ENCODE measurements at places on chromosomes 13 and 19. TPM values are rescaled to one million over a fixed set of nuclear protein-coding genes. Genes with fewer than 3 reads are reported as not detected.

DNA sequence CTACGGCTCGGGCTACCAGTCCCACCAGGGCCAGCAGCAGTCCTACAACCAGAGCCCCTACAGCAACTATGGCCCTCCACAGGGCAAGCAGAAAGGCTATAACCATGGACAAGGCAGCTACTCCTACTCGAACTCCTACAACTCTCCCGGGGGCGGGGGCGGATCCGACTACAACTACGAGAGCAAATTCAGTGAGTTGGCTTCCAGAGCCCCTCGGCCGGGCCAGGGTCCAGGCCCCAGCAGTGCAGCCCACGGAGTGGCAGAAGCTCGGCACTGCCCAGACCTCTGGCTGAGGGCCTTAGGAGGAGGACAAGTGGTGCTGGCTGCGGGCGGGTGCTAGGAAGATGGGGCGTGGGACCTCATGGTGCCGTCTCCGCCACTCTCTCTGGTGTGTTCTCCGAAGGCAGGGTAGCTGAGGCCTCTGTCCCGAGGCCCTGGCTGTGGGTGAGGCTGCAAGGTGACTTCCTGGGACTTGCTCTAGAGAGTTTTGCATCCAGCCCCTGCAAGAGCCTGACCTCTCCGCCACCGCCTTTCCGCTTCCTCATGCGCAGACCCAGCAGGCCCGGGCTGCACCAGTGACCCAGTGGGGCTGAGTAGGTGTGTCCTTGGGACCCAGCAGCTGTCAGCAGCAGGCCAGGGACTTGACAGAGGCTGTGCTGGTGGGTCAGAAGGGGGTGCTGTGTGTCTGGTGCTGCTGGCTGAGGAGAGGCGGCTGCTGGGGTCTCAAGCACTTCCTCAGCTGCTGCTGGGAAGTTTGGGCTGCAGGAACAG, 13.5 kb upstream of the QTRT1 start:
- no peaks in the 10 kb centered on the region for H3K27me3 ChIP-seq
- DNase-seq = no peak
- peaks cover 33% of the 10 kb centered on the region for H3K4me1 ChIP-seq
- H3K36me3 ChIP-seq = peaks cover 90% of the 10 kb centered on the region
- peak overlapping the region; percentile 45 for H3K27ac ChIP-seq

GRCh38 chr13:20528452-20528851, 2.8 kb upstream of the CRYL1 start:
- H3K27ac ChIP-seq = no peak overlapping the region
- no peaks in the 10 kb centered on the region for H3K36me3 ChIP-seq
- H3K4me3 ChIP-seq = no peak overlapping the region
- H3K4me1 ChIP-seq = peaks cover 27% of the 10 kb centered on the region
- no peaks in the 10 kb centered on the region for H3K27me3 ChIP-seq

GRCh38 chr13:29543230-29544215, 52.0 kb downstream of the SLC7A1 start:
- no peaks in the 10 kb centered on the region for H3K27me3 ChIP-seq
- H3K4me1 ChIP-seq = peaks cover 13% of the 10 kb centered on the region
- H3K4me3 ChIP-seq = no peak overlapping the region
- no peak for DNase-seq
- no peaks in the 10 kb centered on the region for H3K36me3 ChIP-seq

DNA sequence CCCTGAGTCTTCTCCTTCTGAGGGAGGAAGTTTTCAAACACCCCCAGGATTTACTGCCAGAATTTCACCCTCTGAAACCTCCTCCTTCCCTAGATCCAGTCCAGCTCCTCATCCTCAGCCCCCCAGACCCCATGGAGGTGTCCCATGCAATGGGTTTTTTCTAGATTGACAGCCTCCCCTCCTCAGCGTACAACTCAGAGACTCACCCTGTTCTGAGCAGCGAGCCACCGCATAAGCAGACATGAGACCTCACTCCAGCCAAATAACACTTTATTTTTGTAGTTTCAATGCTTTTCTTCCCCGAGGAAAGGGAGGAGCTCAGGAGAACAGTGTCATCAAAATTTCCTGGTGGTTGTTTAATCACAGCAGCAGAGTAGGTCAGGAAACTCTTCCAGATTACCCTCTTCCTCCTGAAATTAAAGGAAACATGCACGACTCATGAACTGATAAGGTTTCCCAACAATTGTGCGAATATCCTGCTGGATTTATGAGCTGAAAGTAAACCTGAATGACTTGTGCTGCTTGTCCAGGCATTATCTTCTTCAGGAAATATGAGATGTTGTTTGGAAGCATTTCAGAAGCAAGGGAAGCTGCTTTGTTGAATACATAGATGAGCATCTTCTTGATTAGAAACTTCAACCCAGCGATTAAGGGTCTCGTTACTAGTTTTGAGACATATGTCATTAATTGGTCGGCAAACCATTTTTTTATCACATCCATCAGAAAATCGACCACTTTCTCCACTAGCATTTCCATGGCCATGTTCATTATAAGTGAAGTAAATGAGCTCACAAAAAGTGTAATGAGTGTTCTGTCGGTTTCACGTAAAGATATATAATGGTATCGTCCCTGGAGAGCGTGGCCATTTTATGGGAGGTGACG, 36.2 kb downstream of the ERICH4 start:
- peaks cover 61% of the 10 kb centered on the region for H3K4me1 ChIP-seq
- peak overlapping the region; percentile 85 for H3K27ac ChIP-seq

GRCh38 chr19:3716147-3716668, 8.0 kb downstream of the TJP3 start:
- H3K36me3 ChIP-seq = no peaks in the 10 kb centered on the region
- no peak for DNase-seq
- no peak overlapping the region for H3K4me3 ChIP-seq
- no peak overlapping the region for H3K27ac ChIP-seq
- peaks cover 30% of the 10 kb centered on the region for H3K27me3 ChIP-seq
- H3K4me1 ChIP-seq = peaks cover 21% of the 10 kb centered on the region

DNA sequence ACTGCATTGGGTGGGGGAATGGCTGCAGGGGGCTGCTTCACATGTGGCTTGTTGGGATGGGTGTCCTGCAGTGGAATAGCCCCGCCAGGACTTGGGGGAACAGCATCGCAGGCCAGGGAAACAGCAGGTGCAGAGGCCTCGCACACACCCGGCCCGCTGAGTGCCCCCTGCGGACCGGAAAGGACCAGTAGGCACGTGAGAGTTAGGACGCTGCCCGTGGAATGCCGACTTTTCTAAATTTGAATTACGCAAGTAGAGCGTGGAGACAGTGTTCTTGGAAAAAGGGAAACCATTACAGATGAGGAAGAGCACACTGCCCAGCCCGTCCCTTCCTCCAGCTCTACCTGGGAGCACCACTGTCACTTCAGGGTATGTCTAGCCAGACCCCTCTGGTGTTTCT, 11.5 kb downstream of the DNM2 start:
- H3K4me3 ChIP-seq = no peak overlapping the region
- H3K27ac ChIP-seq = peak overlapping the region; percentile 75
- no peak for DNase-seq
- H3K27me3 ChIP-seq = no peaks in the 10 kb centered on the region
- H3K36me3 ChIP-seq = no peaks in the 10 kb centered on the region

GRCh38 chr19:48496959-48497727, 14.5 kb downstream of the LMTK3 start:
- peak overlapping the region; percentile 42 for H3K4me3 ChIP-seq
- peaks cover 24% of the 10 kb centered on the region for H3K4me1 ChIP-seq
- no peaks in the 10 kb centered on the region for H3K36me3 ChIP-seq
- no peak overlapping the region for H3K27ac ChIP-seq
- DNase-seq = no peak

DNA sequence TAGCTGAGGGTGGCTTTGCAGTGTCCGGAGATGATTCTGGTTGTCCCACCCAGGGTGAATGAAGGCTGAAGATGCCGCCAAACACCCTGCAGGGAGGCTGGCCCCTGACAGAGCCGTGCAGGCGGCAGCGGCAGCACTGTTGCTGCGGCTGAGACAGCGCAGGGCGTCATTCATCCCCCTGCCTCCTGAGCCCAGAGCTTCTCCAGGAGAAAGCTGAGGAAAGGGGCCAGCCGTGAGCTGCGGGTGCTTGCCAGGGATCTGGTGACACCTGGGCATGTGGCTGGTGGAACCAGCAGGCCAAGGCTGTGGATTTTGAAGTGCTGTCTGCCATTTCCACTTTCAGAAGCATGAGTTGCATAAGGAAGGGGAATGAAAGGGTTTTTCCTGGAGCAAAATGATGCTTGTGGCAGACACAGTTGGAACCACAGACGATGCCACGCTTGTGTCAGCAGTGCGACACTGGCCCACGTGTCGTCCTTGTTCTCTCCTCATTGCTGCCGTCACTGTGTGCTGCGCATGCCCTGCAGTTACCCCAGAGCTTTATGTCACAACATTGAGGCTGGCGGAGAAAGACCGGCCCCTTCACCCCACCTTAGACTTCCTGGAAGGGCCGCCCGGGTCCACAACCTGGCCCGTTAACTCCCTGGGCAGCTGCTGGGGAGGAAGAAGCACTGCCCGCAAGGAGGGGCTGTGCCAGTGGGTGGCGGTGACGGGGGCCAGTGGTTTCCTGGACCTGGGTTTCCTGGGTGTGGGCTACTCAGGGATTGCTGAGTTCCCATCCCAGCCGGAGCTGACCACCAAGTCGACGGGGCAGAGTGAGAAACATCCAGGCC, 22.7 kb downstream of the TFDP1 start:
- H3K4me1 ChIP-seq = no peaks in the 10 kb centered on the region
- no peak overlapping the region for H3K27ac ChIP-seq
- H3K4me3 ChIP-seq = no peak overlapping the region
- DNase-seq = no peak

DNA sequence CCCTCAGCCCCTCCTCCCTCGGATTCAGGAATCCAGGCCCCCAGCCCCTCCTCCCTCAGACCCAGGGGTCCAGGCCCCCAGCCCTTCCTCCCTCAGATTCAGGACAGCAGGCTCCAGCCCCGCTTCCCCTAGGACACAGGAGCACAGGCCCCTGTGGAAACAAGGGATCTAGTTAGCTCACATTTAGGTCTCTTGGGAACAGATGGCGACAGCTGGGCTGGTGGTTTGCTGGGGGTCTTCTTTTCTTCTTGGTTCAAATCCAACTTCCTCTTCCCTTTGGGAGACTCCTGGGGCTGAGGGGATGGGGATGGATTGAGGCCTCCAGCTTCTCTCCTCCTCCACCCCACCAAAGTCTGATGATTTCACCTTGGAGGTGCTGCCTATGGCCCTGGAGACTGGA, 19.6 kb downstream of the ZNF575 start:
- no peak overlapping the region for H3K4me3 ChIP-seq
- H3K36me3 ChIP-seq = peaks cover 62% of the 10 kb centered on the region
- H3K27ac ChIP-seq = no peak overlapping the region
- no peaks in the 10 kb centered on the region for H3K4me1 ChIP-seq
- no peaks in the 10 kb centered on the region for H3K27me3 ChIP-seq

DNA sequence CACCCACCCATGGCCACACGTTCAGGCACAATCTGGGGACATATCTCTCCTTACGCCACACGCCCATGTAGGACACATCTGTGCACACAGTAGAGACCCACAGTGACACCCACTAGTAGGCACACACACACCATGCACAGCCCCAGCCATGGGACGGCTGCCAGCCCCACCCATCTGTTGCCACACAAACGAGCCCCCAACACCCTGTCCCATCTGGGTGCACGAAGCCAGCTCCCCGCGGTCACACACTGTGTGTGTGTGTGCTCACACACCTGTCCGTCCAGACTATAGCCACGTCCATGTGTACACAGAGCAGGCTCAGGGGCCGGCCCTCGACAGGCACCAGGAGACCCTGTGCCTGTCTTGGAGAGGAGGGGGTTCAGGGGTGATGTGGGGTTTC, 10.6 kb downstream of the ERFL start:
- H3K4me1 ChIP-seq = peaks cover 7% of the 10 kb centered on the region
- peaks cover 95% of the 10 kb centered on the region for H3K27me3 ChIP-seq
- H3K4me3 ChIP-seq = no peak overlapping the region
- no peak overlapping the region for H3K27ac ChIP-seq

NOVA2 gene
- total RNA-seq = 5.0 TPM

TEX26 gene
- total RNA-seq = not detected

CGB3 gene
- total RNA-seq = not detected
